ENCODE measurements at places on chromosomes 16 and 17.

GRCh38 chr16:72202014-72202413 is 30.1 kb upstream of the PMFBP1 start:
- DNase-seq, result peak; percentile 88

GRCh38 chr17:80311216-80311827 is 50.7 kb downstream of the RNF213 start:
- DNase-seq, result no peak

DNA sequence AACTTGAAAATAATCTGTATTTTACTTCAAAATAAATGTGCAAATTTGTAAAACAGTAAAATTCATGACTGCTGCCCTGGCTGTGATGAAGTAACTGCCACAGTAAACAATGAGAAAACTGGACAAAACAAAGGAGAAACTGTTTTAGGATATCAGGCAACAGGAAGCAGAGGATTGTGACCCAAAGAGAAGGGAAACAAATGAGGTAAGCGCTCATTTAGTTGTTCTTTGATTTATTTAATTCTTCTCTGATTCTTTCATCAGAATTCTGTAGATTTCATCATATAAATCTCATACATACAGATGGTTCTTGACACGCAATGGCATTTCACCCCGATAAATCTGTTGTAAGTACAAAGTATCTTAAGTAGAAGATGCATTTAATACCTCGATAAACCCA is 198.1 kb upstream of the AXIN2 start:
- DNase-seq, result no peak

- DNase-seq, result no peak
These were observed 16.4 kb upstream of the CPSF4L start for GRCh38 chr17:73278049-73278464.

DNA sequence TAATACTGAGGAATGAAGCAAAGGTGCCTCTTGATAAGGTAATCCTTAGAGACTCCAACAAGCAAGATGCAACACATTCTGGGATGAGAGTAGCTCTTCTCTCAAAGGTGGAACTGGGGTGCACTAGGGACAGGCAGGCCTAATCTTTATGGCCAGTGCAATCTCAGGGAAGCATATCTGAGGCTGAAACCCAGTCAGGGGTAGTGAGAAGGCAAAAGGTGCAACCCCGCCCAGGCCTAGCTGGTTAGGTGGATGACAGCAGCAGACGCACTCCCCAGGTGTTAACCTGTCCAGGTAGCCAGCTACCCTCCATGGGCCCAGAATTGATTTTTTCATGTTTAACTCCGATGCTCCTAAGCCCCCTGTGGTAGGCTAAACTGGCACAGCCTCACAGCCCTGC is 9.9 kb upstream of the SLC46A1 start:
- no peak for DNase-seq

- DNase-seq, result no peak
These were observed 17.7 kb downstream of the YPEL2 start for GRCh38 chr17:59349178-59349577.

DNA sequence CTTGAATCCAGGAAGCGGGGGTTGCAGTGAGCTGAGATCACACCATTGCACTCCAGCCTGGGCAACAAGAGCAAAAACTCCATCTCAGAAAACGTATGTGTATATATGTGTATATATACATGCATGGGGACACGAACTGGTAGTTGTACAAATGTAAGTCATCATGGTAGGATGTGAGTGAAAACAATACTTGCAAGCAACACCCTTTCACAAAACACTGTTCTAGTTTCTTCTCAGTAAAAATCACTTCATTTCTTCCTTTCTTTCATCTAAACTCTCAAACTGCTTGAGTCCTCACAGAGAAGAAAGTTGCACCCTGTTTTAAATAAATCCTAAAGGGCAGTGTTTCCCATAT is 51.8 kb downstream of the METTL16 start:
- no peak for DNase-seq

DNA sequence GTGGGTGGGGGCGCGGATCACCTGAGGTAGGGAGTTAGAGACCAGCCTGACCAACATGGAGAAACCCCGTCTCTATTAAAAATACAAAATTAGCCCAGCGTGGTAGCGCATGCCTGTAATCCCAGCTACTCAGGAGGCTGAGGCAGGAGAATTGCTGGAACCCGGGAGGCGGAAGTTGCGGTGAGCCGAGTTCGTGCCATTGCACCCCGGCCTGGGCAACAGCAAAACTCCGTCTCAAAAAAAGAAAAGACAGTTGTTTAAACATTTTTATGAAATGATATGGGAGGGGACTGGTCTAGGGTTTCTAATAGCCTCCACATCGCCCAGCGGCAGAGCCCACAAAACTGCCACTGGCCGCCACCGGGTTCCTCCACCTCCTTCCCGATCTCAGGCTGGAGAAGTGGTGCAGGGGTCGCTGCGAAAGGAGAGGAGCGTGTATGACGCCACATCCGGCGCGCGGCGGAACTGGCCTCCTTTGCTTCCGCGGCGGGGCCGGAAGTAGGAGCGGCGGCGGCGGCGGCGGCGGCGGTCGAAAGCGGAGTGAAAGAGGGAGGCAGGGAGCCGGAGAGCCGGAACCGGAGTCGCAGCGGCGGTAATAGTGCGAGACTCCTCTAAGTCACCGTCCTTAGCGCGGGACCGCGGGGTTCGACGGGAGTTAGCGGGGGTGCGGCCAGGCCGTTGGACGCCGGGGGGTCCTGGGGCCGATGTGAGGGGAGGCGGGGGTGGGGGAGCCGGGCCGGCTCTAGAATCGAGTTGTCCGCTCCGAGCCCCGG is at the start of gene PPP4C:
PPP4C (plus strand) TSS at position 492 of the 773 bp plus-strand sequence. CDS start 384 bp downstream, outside the sequence.
- peak; percentile 93 for DNase-seq

GRCh38 chr17:41523787-41524186 is 4.3 kb downstream of the KRT19 start:
- DNase-seq, result no peak

DNA sequence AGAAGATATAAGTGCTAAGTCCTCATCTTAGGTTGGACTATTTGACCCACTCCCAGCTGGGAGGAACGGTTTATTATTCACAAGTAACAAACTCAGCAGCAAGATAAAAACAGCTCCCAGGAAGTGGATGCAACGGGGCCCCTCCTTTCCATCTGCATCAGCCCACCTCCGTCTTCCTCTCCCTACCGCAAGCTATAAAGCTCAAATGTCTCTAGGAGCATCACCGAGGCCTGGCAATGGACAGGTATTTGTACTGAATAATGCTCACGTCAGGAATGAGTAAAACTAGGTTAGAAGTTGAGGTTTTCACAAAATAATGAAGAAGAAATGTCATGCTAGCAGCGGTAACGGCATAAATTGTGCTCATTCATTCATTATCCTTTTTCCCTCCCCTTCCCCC is 408.7 kb upstream of the PSMD7 start:
- DNase-seq, result no peak

DNA sequence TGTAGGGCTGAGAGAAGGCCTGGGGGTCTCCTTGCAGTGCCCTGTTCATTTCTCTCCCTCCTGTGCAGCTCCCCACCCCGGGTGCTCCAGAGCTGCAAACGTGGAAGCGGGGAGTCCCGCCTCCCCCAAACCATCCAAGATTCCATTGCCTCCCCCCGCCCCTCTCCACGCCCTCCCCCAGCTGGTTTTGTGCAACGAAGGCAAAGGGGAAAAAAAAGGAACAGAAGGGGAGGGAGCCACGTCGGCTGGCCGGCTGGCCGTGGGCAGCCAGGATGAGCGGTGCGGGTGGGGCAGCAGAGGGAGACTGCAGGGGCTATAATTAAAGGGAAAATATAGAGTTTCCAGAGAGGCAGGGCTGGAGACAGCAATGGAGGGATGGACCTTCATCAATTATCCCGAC is 1.7 kb upstream of the COL1A1 start:
- DNase-seq, result no peak

- no peak for DNase-seq
These were observed 8.0 kb downstream of the C16orf46 start for GRCh38 chr16:81069063-81069462.

GRCh38 chr17:42675965-42676423 is 800 bp downstream of the PLEKHH3 start:
- DNase-seq, result peak; percentile 48

DNA sequence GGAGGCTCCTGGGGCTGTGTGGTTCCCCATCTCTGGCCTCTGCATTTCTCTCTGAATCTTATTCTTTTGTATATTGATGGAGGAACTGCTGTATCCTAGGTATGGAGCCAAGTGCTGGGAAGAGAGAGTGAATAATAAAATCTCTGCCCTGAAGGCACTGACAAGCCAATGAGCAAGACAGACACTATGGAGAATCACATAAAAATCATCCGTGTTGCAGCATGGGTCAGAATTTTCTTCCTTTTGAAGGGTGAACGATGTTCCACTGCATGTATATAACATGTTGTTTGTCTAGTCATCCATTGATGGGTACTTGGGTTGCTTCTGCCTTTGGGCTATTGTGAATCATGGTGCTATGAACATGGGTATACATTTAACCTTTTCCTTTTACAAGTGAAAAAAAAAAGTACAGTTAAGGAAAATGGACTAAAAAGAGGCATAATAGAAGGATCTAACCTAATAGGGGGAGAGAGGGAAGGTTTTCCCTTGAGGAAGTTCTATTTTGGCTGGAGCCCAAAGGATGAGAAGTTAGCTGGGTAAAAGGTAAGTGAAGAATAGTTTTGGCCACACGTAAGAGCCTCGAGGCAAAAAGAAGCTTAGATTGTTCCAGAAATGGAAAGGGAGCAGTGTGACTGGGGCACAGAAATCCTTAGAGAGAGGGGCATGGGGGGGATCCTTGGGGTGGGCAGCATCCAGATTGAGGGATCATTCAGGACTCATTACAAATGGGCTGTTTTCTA is 32.3 kb upstream of the GNA13 start:
- DNase-seq, result no peak

- DNase-seq, result no peak
These were observed 77.4 kb upstream of the CCL2 start for GRCh38 chr17:34177642-34178041.

DNA sequence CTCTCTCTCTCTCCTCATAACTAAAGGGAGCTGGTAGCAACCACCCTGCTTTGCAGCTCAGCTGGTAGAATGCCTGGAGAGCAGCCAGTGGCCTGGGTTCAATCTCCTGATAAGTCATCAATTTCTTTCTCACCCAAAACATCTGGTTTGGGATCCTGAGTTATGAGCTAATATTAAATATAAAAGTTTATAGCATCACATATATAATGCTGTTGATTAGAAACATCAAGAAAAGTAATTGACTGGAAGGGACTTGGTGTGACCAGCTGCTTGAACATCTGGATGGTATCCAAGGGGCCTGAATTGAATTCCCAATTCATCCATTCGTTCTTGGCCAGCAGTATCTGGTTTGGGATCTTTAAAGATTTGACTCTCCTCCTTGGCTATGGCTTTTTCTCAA is 12.2 kb upstream of the ELAC2 start:
- DNase-seq, result no peak

GRCh38 chr16:78895681-78896080 is 704.9 kb downstream of the MAF start:
- no peak for DNase-seq

GRCh38 chr17:75900691-75901533 is 3.8 kb downstream of the MRPL38 start:
- DNase-seq, result no peak

GRCh38 chr16:82368041-82368440 is 198.0 kb upstream of the MPHOSPH6 start:
- DNase-seq, result peak; percentile 22

DNA sequence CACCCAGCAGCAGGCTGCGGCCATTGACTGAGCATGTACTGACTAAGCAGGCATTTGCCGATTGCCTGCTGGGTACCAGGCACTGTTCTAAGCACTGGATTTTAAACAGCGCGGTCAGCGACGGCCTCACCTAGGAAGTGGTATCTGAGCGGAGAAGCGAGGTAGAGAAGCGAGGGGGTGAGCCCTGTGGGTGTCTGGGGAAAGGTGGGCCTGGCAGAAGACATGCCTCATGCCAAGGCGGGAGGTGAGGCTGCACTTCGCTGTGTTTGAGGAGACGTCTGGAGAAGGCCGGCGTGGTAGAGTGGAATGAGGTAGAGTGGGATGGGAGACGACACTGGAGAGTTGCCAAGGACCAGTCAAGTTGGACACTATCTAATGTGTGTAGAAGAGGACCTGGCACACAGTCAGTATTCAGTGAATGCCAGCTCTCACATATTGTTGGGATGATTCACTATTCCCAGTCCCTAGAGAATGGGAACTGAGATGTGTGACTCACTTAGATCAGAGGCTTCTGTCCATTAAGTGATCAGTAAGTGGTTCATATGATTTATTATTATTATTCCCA is 14.4 kb downstream of the SYCE1L start:
- DNase-seq, result peak; percentile 63

DNA sequence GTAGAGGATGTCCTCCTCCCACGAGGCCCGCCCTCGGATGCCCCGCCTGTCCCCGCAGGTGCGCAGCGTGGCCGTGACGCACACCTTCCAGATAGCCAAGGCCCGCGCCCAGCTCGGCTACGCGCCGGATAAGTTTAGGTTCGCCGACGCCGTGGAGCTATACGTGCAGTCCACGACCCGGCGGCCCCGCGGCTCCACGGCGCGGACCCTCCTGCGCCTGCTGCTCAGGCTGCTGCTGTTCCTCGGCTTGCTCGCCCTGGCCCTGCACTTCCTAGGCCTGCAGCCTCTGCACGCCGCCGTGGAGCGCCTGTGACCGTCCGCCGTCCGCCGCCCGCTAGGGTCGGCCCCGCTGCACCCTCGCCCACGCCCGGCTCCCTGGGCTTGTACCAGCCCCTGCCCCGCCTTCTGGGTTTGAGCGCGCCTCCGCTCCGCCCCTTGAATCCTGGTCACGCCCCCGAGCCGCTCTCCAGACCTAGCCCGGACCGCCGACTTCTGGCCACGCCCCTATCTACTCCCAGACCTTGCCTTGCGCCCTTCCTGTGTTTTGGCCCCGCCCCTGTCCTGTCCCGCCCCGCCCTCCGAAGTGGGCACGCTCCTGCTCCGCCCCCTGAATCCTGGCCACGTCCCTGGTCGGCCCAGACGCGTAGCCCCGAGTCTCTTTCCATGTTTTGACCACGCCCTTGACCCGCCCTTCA is 15.8 kb upstream of the EEF2K start:
- no peak for DNase-seq

- no peak for DNase-seq
These were observed 4.9 kb upstream of the IL32 start for GRCh38 chr16:3060339-3061127.

DNA sequence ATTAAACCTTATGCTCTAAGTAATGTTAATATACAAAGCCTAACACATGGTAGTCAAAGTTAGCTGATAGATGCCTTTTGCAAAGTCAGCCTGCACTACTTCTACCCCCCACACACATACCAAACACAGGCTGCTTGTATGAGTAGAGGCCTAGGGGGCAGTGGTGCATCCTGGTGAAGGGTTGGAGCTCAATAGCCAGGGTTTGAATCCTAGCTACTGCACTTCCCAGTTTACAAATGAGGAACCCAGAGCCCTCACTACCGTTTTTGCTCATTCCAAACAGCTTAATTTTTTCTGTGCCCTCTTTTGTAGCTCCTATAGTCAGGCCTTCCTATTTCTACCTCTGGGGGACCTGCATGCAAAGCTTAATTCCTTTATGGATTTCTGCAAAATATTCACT is 18.9 kb upstream of the HYDIN start:
- DNase-seq, result no peak

- DNase-seq, result no peak
These were observed 249.1 kb downstream of the C16orf95 start for GRCh38 chr16:87067836-87068761.

- peak; percentile 35 for DNase-seq
These were observed 12.0 kb downstream of the CORO7 start for GRCh38 chr16:4404247-4404966.

GRCh38 chr16:69939821-69940585 is 11.1 kb upstream of the CLEC18A start:
- DNase-seq, result no peak

- DNase-seq, result no peak
These were observed 286.2 kb upstream of the FOXF1 start for GRCh38 chr16:86224126-86224525.

All from RKO (cell line).